ENCODE measurements at places on chromosomes 6 and 20. TPM values are rescaled to one million over a fixed set of nuclear protein-coding genes. Genes with fewer than 3 reads are reported as not detected.

DNA sequence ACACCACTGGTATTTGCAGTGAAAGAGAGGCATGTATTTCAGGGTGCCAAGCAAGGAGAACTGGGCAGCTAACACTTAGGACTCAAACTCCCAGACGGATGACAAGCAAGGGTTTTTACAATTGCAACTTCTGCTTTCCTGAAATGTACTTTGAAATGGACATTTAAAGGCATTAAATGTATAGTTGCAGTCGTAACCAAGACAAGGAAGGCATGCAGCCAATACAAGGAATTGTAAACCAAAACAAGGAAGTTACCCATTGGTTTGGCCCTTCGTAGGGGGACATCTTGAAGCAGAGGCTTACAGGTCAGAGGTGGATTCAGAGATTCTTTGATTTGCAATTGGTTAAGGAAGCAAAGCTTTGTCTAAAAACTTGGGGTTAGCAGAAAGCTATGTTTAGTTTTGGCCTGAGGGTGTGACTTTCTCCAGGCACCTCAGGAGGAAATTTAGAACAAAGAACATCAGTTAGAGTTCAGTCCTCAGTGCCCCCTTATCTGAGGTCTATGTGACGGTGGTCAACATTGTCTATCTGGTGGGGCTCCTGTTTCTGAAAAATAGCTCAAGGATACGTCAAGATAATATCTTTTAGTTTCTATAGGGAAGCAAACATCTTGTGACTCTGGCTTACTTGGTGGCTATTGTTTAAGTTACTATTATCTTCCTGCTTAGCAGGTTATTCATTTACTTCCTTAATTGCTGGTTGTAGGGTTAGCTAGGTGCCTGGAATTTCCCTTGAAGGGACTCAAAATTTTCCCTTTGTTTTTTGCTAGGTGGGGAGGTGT lies 266.0 kb downstream of the CD83 start:
- H3K36me3 ChIP-seq: no peaks in the 10 kb centered on the region
- peak overlapping the region; percentile 77 for H3K27ac ChIP-seq
- DNase-seq: no peak
- H3K27me3 ChIP-seq: no peaks in the 10 kb centered on the region
- no peak overlapping the region for H3K4me3 ChIP-seq

DNA sequence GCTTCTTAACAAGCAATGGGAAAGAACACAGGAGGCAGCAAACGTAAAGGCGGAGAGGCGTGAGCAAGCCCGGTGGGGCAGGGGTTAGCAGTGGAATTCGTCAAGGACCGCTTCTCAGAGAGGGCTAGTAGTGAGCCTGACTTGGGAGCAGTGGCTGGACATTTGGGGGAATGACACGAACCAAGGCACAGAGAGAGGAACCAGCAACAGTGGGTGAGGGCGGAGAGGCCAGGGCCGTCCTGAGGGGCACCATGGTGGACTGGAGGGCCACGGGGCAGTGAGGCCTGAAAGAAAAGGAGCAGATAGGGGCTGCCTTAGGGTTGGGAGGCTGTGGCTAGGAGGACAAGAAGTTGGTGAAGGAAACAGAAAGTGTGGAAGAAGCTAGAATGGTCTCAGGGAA lies 12.1 kb upstream of the ARID1B start:
- no peaks in the 10 kb centered on the region for H3K4me1 ChIP-seq
- DNase-seq: no peak
- no peak overlapping the region for H3K4me3 ChIP-seq
- H3K27me3 ChIP-seq: no peaks in the 10 kb centered on the region
- H3K36me3 ChIP-seq: no peaks in the 10 kb centered on the region

DNA sequence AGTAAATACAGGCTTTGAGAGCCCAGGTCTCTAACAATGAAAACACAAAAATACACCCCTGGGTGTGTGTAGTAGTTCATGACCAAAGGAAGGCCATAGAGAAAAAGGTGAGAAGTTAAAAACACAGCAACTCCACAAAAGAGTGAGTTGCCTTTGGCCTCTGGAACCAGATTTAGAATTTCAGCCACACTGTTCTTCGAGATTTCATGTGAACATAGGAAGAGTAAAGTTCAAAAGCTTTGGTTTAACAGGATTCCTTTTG lies 43.5 kb upstream of the RIN2 start:
- no peak for DNase-seq
- H3K4me1 ChIP-seq: no peaks in the 10 kb centered on the region
- H3K36me3 ChIP-seq: no peaks in the 10 kb centered on the region
- no peaks in the 10 kb centered on the region for H3K27me3 ChIP-seq

DNA sequence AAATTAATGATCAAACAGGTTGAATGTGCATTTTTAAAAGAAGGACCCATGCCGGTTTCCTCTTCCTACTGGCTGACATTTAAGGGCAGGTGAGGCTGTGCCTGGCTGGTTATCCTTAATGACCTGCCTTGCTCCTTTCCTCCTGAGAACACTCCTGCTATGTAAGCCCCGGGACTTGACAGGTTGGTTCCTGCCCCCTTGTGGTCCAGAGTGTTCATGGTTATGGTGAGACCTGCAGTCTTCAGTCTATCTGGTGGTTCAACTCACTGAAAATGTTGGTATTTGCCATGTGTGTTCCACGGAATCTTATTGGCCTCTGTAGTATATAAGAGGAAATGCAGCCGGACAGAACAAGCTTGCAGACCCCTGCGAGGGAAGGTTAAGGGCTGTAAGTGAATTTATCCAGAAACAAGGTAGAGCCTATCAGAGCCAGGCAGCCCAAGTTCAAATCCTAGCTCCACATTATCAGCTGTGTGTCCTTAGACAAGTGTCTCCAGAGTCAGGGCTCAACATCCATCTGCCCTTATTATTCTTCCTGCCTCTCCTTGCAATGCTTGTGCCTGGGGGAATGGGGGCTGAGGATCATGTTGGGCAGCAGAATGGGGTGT lies 5.2 kb upstream of the BPIFA3 start:
- H3K4me1 ChIP-seq: no peaks in the 10 kb centered on the region
- H3K27ac ChIP-seq: no peak overlapping the region
- DNase-seq: peak; percentile 60
- H3K36me3 ChIP-seq: no peaks in the 10 kb centered on the region

DNA sequence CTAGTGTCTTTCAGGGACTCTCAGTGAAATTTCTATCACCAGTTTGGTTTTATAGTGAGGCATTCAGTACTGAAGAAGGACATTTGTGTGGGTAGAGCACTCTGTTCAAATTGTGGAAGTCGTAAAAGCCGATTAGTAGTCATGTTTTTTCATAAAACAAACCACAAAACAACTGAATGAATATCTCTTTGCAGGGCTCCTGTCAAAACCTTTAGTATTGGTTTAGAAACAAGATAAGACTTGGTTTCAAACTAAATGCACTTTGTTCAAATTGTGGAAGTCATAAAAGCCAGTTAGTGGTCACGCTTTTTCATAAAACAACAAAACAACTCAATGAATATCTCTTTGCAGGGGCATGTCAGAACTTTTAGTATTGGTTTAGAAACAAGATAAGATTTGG lies 23.8 kb downstream of the ADGRF4 start:
- H3K27ac ChIP-seq: peak overlapping the region; percentile 36
- H3K27me3 ChIP-seq: no peaks in the 10 kb centered on the region
- no peaks in the 10 kb centered on the region for H3K36me3 ChIP-seq
- no peak for DNase-seq
- H3K4me3 ChIP-seq: no peak overlapping the region
- no peaks in the 10 kb centered on the region for H3K4me1 ChIP-seq

GRCh38 chr6:132812255-132812732 lies 2.1 kb upstream of the RPS12 start:
- peak; percentile 67 for DNase-seq
- H3K36me3 ChIP-seq: peaks cover 10% of the 10 kb centered on the region
- H3K4me1 ChIP-seq: peaks cover 7% of the 10 kb centered on the region
- peak overlapping the region; percentile 90 for H3K4me3 ChIP-seq

DNA sequence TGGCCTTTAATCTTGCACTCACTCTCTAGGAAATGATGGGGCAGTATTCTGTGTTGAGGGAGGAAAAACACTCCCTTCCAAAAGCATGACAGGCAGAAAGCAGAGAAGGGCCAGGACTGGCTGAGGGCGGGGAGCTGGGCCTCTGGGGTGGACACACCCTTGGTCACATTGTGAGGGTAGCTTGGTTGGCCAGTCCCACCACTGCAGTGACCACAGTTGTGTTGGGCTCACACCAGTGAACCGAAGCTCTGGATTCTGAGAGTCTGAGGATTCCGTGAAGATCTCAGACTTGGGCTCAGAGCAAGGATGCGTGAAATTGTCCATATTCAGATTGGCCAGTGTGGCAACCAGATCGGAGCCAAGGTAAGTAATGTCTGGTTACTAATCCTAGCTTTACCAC lies at the start of gene TUBB1:
TSS of gene TUBB1 (plus strand) at position 213 of the 400 bp plus-strand sequence. CDS start at position 307, 94 bp downstream.
- H3K27me3 ChIP-seq: no peaks in the 10 kb centered on the region
- no peak for DNase-seq
- no peak within 1 kb of the TSS for H3K27ac ChIP-seq
- H3K4me1 ChIP-seq: peaks cover 36% of the 10 kb centered on the region

- no peaks in the 10 kb centered on the region for H3K4me1 ChIP-seq
- no peak overlapping the region for H3K27ac ChIP-seq
- no peak for DNase-seq
- H3K27me3 ChIP-seq: no peaks in the 10 kb centered on the region
- H3K4me3 ChIP-seq: no peak overlapping the region
Measured at GRCh38 chr6:162721404-162721687, 6.2 kb downstream of the PRKN start.

- no peaks in the 10 kb centered on the region for H3K27me3 ChIP-seq
- H3K27ac ChIP-seq: no peak overlapping the region
- no peaks in the 10 kb centered on the region for H3K36me3 ChIP-seq
Measured at GRCh38 chr6:34553750-34554149, 2.4 kb downstream of the SPDEF start.

- H3K4me1 ChIP-seq: no peaks in the 10 kb centered on the region
- H3K27ac ChIP-seq: no peak overlapping the region
- no peaks in the 10 kb centered on the region for H3K36me3 ChIP-seq
Measured at GRCh38 chr6:102381203-102381602, 987.7 kb downstream of the GRIK2 start.

DNA sequence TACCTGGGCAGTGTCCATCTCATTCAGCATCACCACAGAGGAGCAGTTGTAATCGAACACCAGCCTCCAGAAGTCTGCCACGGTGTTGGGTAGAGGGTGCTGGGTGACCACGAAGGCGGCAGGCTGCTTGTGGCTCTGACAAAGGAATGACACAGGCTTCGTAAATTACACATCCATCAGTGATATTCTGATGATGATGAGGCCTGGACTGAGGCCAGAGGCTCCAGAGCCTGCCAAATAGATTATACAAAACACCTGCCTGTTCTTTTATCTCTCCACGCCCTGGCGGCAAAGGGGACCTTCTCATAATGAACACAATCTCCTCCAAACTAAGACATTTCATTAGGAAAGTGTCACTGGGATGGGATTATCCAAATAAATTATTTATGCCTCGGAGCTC lies 480.2 kb upstream of the CHD6 start:
- H3K27me3 ChIP-seq: no peaks in the 10 kb centered on the region
- DNase-seq: no peak
- H3K4me3 ChIP-seq: no peak overlapping the region
- H3K27ac ChIP-seq: no peak overlapping the region

DNA sequence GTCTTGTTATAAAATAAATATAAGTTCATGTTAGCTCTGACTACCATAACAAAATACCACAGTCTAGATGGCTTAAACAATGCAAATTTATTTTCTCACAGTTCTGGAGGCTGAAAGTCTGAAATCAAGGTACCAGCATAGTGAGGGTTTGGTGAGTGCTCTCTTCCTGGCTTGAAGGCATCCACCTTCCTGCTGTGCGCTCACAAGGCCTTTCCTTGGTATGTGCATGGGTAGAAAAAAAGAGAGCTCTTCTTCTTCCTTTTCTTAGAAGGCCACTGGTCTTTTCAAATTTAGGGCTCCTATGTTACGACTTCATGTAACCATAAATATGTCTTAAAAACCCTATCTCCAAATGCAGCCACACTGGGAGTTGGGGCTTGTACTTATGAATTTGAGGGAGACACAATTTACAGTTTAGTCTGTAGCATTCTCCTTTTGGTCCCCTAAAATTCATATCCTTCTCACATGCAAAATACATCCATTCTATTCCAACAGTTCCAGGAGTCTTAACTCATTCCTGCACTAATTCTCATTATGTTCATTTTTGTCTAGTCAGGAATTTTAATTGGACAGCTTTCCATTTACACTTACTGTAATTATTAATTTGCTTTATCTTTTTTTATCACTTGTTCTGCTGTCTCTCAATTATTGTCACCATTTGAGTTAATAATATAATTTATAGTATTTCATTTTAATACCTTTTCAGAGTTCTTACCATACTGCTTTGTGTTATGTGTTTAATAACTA lies 381.9 kb upstream of the EPHA7 start:
- no peaks in the 10 kb centered on the region for H3K36me3 ChIP-seq
- H3K27me3 ChIP-seq: no peaks in the 10 kb centered on the region
- H3K4me1 ChIP-seq: no peaks in the 10 kb centered on the region
- H3K27ac ChIP-seq: no peak overlapping the region
- H3K4me3 ChIP-seq: no peak overlapping the region

DNA sequence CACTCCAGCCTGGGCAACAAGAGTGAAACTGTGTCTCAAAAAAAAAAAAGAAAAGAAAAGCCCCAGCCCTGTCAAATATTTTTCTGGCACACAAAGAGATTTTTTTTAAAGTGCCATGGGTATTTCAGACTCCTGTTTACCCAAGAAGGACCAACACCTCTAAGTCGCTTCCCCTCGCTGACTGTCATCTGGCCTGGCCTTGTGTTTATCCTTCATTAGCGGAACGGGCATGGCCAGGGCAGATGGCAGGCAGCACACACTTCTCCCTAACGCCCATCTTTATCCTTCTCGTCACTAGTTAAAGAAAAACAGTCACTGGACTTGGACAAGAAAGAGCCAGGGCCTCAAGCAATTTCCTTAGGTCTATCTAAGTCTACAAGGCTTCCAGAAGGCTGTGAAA lies 7.3 kb upstream of the CBFA2T2 start:
- no peaks in the 10 kb centered on the region for H3K27me3 ChIP-seq
- DNase-seq: no peak
- H3K4me3 ChIP-seq: no peak overlapping the region
- H3K36me3 ChIP-seq: no peaks in the 10 kb centered on the region
- H3K27ac ChIP-seq: no peak overlapping the region

- peaks cover 46% of the 10 kb centered on the region for H3K36me3 ChIP-seq
- no peak overlapping the region for H3K4me3 ChIP-seq
- H3K27me3 ChIP-seq: no peaks in the 10 kb centered on the region
- H3K27ac ChIP-seq: no peak overlapping the region
- no peaks in the 10 kb centered on the region for H3K4me1 ChIP-seq
- no peak for DNase-seq
Measured at GRCh38 chr6:42259286-42259685, 41.6 kb upstream of the MRPS10 start.

The DNAAF9 gene
- 2.8 TPM for total RNA-seq

The TMEM74B gene
- total RNA-seq: 0.47 TPM

The TRIM10 gene
- total RNA-seq: 0.57 TPM

The SLC35F1 gene
- 0.14 TPM for total RNA-seq

The SNRPB gene
- total RNA-seq: 311 TPM
